Right renal cortex interstitium (tissue), 3 donors: ENCODE measurements at places on chromosomes 6 and 20. TPM values are rescaled to one million over a fixed set of nuclear protein-coding genes. Genes with fewer than 3 reads are reported as not detected.
A peak's percentile ranks its signal among the peaks of the same experiment; 100 is the strongest.

Gene EFCAB8
- not detected for polyA plus RNA-seq

DNA sequence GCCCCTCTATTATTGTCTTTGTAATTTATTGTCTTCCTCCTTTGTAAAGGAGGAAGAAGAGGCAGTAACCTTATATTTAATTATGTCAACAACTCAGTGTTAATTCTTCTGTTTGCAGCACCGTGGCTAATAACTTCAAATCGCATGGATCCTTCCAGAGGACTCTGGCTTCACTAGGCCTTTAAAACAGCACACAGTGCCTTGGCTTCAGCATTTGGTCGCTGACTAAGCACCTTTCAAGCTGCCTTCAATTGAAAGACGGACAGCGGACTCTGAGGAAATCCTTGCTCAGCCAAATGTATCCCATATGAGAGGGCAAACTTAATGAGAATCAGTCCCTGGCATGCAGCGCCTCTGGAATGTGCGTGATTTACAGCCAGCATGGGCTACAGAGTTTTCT lies 64.2 kb downstream of the SGK1 start:
- DNase-seq = peak; percentile 49

GRCh38 chr6:142055219-142055618 lies 77.5 kb upstream of the GJE1 start:
- no peak for DNase-seq

DNA sequence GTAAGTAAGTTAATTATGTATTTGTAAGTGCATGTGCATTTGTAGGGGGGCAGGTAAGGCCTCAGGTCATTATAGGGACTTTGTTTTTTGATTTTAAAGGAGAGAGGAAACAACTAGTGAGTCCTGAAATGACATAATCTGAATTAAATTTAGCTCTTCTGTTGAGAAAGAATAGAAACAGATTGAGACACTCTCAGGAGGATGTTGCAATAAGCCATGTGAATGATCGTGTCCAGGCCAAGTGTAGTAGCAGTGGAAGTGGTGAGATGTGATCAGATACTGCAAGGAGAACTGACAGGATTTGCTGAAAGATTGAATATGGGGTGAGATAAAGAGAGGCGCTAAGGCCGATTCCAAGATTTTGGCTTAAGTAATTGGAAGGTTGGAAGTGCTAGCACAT lies 2.6 kb upstream of the CENPW start:
- no peak for DNase-seq

- DNase-seq = no peak
Observed at GRCh38 chr6:19844689-19845088, 7.5 kb downstream of the ID4 start.
